Activated T-cell treated with anti-CD3 and anti-CD28 coated beads, Interleukin-2, amount 50 U/mL, for 1 hour (primary cell): ENCODE measurements at places on chromosomes 3 and 15.

DNA sequence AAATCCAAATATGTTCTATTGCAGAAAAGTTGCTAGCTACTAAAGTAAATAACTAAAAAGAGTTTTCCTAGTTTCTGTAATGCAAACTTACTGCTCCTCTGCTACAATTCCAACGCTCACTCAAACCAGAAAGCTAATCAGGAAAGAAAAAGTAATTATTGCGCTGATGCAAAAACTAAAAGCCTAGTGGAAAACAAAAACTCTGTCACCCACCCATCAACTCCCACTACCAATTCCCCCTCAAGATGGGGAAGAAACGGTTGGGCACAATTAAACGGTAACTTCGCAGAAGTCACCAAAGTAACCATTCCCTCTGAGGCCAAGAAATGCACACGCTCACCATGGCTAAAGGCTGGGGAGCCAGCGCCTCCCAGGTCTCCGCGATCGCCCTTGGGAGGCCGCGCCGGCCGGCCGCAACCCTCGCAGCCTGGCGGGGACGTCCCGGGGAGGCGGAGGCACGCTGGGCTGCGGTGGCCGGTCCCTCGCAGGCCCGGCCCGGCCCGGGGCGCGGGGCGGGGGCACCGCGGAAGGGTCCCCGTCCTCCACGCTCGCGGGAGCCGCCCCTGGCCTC lies 684 bp downstream of the SLTM start:
- DNase-seq, result no peak

GRCh38 chr3:6578526-6578925 lies 282.4 kb upstream of the GRM7 start:
- DNase-seq, result no peak

GRCh38 chr3:1501406-1502115 lies 408.7 kb downstream of the CNTN6 start:
- DNase-seq, result no peak

GRCh38 chr3:192445770-192446644 lies 281.3 kb downstream of the FGF12 start:
- no peak for DNase-seq

DNA sequence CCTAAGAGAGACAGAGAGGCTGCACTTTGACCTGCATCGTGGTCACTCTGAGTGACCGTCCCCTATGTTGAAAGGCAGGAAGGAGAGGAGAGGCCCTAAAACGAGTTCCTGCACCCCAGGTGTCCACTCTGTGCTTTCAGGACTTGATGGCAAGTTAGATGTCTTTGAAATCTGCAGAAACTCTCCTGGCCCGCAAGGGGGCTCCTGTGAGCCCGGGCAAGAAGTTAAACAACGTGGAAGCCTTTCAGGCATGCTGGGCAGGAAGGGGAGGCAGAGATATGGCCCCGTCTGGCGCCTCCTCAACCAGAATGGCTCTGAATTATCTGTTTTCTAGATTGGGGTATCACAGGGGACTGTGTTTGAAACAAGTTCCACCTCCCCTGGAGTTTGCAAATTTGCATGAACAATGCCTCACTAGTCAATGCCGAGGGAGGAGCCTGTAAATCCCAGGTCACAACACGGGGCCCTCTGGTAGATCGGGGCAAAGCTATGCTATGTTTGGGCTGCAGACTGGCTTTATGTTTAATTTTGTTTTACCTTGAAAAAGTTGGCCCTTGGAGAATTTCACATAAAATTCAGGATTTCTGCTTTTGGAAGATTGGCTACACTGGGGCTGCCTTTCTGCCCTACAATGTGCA lies 9.8 kb downstream of the CTXND1 start:
- DNase-seq, result no peak

GRCh38 chr3:39541917-39542329 lies 74.4 kb downstream of the MOBP start:
- DNase-seq, result no peak

GRCh38 chr15:95327661-95328060 lies 1002.8 kb upstream of the NR2F2 start:
- DNase-seq, result no peak
